ENCODE measurements at places on chromosomes 5 and 9. TPM values are rescaled to one million over a fixed set of nuclear protein-coding genes. Genes with fewer than 3 reads are reported as not detected.

GFI1B gene
- not detected for total RNA-seq

ROR2 gene
- 79.0 TPM for total RNA-seq

PCDHGA4 gene
- 6.0 TPM for total RNA-seq

SEMA6A gene
- total RNA-seq = 3.4 TPM

C9orf50 gene
- 0.13 TPM for total RNA-seq

C5orf63 gene
- total RNA-seq = 3.9 TPM
